ENCODE measurements at places on chromosomes 4 and X.

GRCh38 chrX:3712870-3713224, 602 bp downstream of the PRKX start:
- DNase-seq, result no peak

DNA sequence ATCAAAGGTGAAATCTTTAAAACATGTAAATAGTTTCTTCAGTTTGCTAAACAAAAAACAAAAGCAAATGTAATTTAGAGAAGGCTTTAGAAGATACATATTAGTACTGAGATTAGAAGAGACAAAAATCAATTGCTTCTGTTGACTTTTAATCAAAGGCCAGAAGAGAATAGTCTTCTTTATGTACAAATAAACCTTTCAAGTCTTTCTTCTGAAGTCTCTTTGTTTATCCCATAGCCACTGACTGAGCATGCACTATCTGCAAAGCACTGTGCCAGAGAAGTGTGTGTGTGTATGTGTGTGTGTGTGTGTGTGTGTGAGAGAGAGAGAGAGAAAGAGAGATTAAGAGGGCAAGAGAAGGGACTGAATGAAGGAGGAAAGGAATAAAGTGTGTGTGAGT, 198.4 kb downstream of the GLUD2 start:
- DNase-seq, result no peak

DNA sequence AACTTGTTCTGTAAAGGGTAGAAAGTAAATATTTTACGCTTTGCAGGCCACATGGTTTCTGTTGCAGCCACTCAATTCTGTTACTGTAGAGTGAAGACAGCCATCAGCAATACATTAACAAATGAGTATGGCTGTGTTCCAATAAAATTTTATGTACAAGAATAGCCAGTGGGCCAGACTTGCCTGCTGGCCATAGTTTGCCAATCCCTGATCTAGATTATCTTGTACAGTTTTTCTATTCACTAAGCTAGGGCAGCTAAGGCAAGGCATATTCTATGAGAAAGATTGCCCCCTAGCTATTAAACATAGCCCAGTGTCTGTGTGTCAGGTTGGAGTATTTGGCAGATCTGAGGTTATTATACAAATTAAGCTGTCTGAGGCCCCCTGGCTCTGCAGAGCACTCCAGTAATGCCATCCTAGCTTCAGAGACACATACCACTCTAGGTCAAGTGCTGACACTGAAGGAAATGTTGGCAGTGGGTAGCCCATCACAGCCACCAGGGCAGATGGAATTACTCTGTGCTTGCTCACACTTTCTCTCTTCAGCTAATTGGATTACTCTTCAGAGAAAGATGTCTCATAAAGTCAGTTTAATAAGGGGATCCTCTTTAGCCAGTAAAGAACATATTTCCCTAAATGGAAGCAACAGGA, 40.7 kb downstream of the MTTP start:
- DNase-seq, result no peak

- DNase-seq, result no peak
Observed at GRCh38 chr4:90007494-90008167, 113.0 kb downstream of the MMRN1 start.

DNA sequence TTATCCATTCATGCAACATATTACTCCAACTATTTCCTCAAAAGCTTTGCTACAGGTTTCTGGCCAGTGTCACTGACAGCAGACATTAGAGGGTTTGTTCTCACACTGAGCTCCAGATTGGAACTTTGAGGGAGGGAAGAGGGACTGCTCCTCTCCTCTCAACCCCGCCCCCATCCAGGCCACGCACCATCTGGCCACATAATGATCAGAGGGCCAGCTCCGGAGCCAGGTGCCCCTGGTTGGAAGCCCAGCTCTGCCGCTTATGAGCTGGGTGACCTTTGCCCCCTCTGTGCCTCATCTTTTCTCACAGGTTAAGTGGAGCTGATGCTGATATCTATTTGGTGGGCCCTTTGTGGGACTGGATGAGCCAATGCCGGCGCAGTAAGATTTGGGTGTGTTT, 55.8 kb downstream of the C4orf50 start:
- DNase-seq, result no peak

GRCh38 chr4:24116107-24116506, 226.3 kb upstream of the PPARGC1A start:
- no peak for DNase-seq

DNA sequence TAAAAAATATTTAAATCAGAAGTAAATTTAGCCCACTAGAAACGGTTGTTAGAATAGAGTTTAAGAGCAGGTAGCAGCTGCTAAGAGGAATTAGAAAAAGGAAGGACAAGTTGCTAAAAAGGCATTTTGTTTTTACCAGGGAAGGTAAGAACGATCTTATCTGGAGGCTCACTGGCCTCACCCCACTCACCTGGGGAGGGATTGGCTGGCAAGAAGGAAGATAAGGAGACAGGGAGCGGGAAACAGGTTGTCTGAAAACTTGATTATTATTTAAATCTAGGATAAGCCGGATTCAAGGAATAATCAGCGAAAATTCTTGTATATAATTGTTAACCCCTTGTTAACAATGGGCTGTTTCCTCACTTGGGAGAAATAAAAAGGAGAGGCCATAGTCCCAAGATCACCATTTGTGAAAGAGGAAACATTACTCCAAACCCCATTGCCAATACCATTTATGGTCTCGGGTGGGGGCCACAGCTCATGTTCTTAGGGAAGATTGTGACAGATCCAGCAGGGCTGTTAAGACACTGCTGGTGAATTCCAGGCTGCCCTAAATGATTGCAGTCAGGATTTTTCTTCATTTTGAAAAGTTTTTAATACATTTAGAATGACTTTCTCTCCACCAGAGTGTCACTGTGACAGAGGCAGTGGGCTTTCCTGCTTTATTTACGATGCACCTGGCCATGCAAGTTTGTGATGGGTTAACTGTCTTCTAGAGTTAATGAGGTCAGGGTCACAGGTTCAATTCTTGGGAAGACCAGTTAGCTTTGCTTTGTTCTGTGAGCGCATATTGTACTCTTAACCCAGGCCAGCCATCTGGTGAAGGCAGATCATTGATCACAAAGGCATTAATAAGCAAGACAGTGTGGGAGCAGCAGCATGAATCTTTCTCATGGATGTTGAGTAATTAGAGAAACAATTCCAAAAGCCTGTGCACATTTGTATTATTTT, 106.6 kb downstream of the CEP135 start:
- DNase-seq, result no peak

GRCh38 chr4:128379860-128380259, 92.2 kb upstream of the PGRMC2 start:
- DNase-seq, result no peak

DNA sequence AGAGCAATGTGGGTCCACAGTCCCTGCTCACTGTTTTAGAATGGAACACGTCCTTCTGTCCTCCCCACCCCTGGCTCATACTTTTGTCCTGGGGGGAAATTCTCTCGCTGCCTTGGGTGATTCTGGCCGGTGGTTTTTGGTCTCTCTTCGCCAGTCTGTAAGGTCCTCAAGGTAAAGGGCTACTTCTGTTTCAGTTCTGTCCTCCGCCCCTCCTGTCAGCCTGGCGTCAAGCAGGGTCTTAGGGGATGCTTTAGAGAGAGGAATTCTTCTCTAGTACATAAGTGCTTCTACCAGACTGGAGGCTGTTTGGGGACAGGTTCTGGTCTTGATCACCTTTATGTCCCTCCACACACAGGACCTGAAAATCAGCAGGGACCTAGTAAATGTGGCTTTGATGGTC, 617 bp upstream of the MRFAP1L1 start:
- no peak for DNase-seq

DNA sequence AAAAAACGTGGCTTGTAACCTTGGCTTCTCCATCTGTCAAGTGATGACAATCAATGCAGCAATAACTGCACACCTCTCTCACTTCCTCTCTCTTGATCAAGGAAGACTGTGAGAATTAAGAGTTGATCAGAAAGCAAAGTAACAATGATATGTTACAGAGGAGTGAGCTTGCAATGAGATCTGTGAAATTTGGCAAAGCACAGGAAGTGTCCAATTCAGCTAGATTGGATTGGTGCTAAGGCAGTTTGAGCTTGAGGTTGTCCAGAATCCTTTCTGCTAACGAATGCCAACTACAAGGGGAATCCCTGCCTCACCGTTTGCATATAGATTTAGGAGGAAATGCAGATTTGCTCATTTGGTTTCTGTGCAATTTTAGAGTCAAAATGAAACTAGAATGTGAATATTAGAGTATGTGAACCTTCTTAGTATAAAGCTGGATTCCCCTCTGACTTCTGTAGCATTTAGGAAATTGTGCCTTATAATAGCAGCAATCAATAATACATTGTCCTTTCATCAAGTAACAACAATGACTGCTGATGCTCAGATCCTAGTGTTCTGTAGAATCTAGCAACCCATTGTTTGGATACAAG, 346.4 kb downstream of the PTTG2 start:
- no peak for DNase-seq

DNA sequence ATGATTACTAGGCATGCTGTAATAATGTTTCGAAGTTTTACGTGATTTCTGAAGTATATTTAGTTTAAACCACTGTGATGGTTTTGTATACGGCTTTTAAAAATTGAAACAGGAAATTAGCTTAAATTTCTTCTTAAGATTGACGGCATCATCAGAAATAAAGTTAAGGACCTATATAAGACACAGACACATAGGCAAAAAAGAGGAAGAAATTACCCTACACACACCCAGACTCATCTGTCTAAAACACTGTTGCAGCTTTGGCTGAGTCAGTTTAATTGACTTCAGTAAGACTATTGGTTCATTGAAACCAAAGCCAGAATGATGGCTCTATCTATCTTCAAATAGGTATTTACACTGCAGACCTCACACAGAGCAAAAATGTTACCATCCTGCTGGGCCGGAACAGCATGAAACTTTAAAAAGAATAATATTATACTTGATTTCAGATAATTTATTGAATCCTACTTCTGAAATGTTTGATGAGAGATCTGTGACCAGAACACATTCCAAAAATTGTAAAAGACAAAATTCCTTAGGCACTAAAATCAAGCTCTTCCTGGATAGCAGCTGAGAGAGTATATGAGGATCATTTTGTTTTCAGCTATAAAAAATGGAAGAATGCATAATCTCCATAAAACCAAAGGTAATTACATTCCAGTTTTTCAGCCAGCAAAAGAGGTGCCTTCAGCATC, 4.5 kb downstream of the HHIP start:
- no peak for DNase-seq

DNA sequence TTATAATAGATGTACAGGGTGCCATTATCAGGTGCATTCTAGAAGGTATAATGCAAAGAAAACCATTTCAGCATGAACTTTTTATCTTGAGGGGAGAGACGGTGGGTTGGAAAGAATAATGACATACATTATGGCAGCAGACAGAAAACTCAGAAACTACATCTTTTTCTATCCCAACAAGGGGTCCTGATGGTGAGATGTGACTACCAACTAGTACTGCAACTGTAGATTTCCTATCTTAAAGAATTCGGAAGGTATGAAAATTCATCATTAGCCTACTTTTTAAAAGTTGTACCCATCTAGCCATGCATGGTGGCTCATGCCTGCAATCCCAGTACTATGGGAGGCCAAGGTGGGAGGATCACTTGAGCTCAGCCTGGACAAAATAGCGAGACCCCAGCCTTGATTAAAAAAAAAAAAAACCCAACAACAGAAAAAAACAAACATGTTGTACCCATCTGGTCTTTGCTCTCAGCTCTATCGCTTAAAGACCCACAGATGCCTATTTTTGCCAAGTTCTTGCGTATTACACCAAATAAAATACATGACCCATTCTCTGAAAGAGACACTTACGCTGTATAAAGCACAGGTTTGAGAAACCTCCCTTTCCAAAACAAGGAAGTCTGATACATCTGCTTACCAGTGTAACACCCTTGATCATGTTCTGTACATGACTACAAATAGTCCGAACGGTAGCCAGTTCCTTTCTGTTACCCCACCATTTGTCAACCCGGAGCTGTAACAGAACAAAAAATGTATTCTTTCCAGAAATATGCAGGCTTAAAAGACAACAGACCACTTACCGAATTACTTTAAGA, 1.6 kb downstream of the RPL9 start:
- no peak for DNase-seq

DNA sequence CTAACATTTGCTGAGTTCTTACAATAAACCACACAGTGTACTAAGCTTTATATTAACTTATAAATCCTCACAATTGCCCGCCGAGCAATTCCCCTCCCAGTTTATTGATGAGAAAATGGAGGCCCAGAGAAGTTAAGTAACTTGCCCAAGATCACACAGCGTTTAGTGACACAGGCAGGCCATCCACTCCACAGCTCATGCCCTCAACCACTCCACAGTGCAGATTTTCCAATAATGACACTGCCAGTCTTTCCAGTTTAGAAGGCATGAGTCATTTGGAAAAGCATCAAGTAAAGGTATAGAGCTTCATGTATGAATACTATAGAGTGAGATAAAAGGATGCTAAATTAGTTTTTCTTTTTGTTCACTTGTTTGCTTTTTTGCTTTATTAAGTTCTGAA, 208.5 kb downstream of the CAMK2D start:
- no peak for DNase-seq

GRCh38 chr4:84451546-84451945, 47.5 kb downstream of the NKX6-1 start:
- no peak for DNase-seq

DNA sequence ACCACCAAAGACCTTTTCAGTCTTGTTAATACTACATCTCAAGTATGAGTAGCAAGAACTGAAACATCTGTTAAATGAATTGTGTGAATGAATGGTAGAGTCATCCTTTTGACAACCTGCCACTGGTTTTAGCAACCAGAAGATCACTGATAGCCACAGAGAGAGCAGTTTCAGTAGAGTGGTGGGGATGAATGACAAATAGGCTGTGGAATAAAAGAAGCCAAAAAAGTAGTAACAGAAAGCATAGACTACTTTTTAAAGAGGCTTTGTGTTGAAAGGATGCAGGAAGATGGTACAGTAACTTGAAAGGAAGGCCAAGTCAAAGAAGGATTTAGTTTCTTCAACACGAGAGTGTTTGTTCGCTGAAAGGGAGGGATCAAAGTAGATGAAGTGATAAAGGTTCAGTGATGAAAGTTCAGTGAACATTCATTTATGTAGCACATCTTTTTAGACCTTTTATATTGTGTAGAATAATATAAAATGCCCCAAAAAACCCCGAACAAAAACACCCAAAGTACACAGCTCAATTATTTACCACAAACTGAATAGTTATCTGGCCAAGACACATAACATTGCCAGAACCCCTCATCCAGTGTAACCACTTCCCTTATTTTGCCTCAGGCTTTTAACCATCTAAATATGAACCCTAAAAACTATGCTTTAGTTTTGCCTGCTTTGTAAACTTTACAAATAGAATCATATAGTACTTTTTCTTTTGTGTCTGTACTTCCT, 40.1 kb upstream of the EIF1AX start:
- DNase-seq, result no peak

- DNase-seq, result no peak
Observed at GRCh38 chr4:47650584-47651130, 165.6 kb downstream of the ATP10D start.

DNA sequence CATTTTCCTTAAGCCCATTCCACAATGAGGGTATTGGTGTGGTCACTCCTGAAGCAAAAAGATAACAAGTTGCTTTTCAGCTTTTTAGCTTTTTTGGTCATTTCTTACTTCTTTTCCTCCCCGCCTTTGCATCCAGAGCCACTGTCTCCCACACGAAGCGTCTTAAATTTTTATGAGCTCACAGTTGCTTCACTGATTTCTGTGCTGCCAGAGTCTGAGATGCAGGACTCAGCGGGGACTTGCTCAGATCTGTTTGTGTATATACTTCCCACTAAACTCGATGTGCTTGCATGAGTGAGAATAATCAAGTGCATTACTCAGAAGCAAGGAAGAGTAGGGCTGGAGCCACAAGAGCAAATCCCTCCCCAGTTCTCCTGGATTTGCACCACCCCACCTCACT, 80.2 kb upstream of the FHL1 start:
- no peak for DNase-seq
